ENCODE measurements at places on chromosomes 1 and 21. TPM values are rescaled to one million over a fixed set of nuclear protein-coding genes. Genes with fewer than 3 reads are reported as not detected.

FMN2 gene
- total RNA-seq: 50.0 TPM

- H3K4me3 ChIP-seq: no peak overlapping the region
- no peak overlapping the region for H3K27ac ChIP-seq
- no peaks in the 10 kb centered on the region for H3K4me1 ChIP-seq
- H3K27me3 ChIP-seq: peaks cover 69% of the 10 kb centered on the region
Measured at GRCh38 chr1:114150016-114150415, 3.7 kb downstream of the SYT6 start.

DNA sequence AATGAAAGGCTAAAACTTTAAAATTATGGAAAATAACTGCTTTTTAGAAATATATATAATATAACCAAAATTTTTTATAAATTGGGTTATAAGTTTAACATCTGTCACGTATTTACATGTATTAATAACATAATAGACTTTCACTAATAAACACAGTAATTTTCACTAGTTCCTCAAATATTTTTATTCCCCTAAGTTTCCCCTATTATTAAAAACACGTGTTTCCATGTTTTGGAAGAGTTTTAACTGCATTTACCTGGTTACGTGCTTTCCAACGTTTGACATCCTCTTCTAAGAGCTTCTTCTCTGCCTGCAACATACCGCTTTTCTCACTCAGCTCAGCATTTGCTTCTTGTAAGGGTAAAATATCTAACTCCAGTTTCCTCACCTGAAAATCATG is 34.3 kb downstream of the TPR start:
- no peaks in the 10 kb centered on the region for H3K27me3 ChIP-seq
- H3K4me1 ChIP-seq: no peaks in the 10 kb centered on the region
- peaks cover 45% of the 10 kb centered on the region for H3K36me3 ChIP-seq
- no peak for DNase-seq

DNA sequence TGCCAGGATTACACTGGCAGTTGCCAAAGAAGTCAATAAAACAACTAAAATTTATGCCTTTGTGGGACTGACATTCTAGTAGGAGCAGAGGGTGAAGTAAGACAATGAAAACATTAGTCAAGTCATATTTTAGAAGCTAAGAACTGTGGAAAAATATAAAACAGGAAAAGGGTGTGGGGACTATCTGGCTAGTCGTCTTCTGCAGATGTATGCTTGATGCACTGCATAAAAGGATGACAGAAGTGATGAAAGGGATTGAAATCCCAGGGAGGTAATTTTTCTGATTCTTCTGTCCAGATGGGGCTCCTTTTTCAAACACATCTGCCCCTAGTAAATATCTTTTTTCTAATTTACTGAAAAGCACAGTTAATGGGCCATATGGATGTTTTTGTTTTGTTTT is 706.3 kb downstream of the ADGRL2 start:
- no peaks in the 10 kb centered on the region for H3K4me1 ChIP-seq
- no peak overlapping the region for H3K27ac ChIP-seq
- H3K4me3 ChIP-seq: no peak overlapping the region

- H3K27me3 ChIP-seq: no peaks in the 10 kb centered on the region
- peak; percentile 42 for DNase-seq
- no peaks in the 10 kb centered on the region for H3K36me3 ChIP-seq
- H3K4me3 ChIP-seq: no peak overlapping the region
Measured at GRCh38 chr1:25572708-25573590, 29.5 kb downstream of the LDLRAP1 start.

DNA sequence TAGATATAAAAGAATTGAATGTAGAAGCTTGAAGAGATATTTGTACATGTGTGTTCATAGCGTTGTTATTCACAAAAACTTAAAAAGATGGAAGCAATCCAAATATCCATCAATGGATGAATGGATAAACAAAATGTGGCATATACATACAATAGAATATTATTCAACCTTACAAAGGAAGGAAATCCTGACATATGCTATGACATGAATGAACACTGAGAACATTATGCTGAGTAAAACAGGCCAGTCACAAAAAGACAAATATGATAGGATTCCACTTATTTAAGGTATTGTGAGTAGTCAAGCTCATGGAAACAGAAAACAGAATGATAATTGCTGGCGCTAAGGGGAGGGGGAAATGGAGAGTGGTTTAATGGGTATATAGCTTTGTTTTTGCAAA is 47.0 kb upstream of the DYRK1A start:
- no peaks in the 10 kb centered on the region for H3K4me1 ChIP-seq
- no peak overlapping the region for H3K27ac ChIP-seq
- no peak overlapping the region for H3K4me3 ChIP-seq
